Midbrain (tissue), 1 donor: ENCODE measurements at places on chromosomes 5 and 9.
A peak's percentile ranks its signal among the peaks of the same experiment; 100 is the strongest.

DNA sequence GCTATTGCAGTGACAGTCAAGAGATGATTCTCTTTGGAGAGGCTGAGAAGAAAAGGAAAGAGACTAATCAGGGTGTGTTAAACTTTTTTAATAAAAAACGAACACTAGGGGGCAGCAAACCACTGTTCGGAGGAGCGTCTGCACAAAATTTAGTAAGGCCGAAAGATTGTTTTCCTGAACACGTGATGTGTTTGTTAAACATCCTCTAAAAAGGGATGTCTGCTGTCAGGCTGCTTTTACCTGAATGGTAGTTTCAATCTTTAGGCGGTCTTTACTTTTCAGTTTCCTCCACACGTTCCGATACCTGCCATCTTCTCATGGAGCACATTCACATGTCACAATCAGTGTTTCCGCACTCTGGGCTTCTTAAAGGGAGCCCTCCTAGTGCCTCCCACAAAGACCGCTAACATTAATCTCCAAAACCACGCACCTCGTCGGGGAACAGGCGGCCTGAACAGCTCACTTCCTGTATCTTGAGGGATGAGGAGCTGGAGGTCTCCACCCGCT is 125.2 kb downstream of the GPBP1 start:
- DNase-seq = peak; percentile 80

DNA sequence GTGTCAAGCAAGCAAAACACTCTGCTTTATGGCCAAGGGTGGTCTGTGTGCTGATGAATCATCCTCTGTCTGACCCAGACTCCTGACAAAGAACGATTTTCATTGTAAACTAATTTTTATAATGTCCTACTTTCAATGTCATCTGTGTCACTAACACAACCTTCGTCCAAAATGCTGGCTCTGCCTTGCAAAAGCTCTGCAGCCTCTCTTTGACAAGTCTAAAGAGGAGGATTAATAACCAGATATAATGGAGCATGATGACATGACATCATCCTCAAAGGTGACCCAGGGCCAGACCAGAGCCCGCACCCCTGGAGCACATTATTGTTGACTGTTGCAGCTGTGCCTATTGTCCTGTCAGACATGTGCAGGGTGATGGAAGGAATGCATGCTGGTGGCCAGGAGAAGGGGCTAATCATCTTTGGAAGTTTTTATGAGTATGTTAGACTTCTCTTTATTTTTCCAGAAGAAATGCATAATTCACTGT is 589.4 kb downstream of the NR2F1-AS1 start:
- no peak for DNase-seq

GRCh38 chr9:35831040-35831439 is 2.0 kb downstream of the TMEM8B start:
- no peak for DNase-seq

GRCh38 chr9:99881769-99882168 is 24.7 kb upstream of the STX17 start:
- DNase-seq = no peak

- DNase-seq = no peak
Observed at GRCh38 chr5:90809311-90810056, 250.9 kb downstream of the ADGRV1 start.

DNA sequence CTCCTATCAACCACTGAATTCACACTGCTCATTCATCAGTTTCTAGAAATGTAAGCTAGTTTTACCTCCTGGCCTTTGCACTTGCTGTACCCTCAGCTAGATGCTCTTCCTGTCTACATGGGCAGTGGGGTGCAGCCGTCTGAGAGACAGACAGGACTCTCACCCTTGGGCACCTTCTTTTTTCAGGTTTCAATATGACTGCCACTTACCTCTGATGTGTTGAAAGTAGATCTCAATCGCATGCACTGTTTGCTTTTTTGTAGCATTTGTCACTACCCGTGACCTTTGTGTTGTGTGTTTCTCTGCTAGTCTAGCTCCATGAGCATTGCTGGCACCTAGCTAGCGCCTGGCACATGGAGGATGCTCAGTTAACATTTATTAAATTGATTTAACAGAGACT is 403.1 kb upstream of the TRPC7 start:
- no peak for DNase-seq

DNA sequence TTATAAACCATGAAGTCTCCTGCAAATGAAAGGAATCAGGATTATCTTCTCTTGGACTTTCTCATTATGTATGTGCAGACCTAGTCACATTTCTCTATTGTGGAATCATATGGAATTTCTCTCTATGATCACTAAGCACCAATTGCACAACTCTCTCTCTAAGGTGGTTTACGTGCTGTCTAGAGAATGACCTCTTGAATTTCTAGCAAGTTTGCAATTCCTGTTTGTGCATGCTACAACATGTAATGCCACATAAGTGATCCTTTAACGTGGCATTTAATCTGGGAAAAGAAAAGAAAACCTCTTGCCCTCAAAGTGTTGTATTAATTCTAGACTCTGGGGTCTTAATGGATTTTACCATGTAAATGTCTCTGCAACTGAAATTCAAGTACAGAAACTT is 5.0 kb upstream of the PPP2R2B start:
- DNase-seq = no peak

DNA sequence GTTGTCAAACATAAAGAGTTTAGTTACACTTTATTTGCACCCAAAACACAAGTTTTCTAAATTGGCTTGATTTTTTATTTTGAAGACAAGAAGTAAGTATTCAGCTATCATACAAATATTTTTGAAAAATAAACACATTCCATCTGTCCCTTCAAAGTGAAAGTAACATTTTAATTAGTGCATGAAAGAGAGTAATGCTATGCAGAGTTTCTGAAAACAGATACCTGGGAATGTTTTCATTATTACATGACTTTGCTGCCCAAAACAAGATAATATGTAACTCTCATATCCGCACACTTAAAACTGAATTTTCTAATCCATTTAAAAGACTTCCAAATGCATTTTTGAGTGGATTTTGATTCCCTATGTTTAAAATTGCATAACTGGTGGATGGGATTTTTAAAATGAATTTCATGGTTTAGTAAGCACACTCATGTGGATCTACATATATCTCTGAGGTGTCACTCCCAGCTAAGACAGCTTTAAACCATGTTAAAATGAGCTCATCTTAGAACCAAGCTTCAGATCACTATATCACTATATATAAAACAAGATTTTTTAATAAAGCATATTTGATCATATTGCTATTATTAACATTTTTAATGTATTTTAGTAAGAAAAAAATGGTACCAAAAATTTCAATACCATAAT is 127.5 kb downstream of the ATPSCKMT start:
- DNase-seq = no peak

DNA sequence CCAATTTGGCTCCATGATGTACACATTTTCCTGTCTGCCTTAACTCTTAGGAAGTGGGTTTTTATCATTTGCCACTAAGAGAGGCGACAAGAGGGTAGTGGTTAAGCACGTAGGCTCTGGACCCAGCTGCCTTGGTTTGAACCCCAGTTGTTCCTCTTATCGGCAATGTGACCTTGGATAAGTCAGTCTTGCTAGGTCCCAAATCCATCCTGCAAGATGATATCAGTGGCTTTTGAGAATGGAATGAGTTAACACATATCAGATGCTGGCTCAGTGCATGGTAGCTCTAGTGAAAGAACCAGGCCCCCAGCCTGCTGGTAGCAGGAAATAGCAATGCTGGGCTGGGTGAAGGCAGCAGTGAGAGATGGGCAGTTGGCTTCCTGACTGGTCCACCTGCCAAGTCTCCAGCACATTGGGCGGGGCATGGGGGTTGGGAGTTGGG is 72.5 kb downstream of the STK10 start:
- DNase-seq = no peak

DNA sequence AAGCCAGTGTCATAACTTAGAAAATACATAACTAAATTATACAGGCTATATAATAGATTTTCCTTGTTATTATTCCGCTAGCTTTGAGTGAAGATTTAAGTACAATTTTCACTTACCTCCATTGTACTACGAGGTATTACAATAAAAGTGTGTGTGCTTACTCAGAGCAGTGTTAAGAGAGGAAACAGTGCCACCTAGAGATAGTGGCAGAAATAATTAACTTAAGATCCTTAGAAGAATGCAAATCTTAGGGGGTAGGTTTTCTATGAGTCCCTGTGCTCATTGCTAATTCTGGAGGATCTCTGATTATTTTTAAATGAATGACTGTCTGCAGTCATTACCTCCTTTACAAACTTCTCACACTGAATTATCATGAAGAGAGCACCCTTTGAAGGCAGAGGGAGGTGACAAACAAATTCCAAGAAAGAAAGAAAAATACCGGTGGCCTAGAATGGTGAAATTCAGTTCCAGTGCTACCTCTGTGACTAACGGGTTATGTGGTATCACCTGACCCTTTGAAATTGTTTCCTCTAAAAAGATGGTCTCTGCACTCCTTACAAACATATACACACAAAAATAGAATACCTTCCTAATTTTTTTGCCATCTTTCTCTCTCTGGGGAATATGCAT is 379.8 kb downstream of the TRIM36 start:
- DNase-seq = peak; percentile 28

GRCh38 chr9:18985464-18985951 is 47.5 kb downstream of the SAXO1 start:
- no peak for DNase-seq

DNA sequence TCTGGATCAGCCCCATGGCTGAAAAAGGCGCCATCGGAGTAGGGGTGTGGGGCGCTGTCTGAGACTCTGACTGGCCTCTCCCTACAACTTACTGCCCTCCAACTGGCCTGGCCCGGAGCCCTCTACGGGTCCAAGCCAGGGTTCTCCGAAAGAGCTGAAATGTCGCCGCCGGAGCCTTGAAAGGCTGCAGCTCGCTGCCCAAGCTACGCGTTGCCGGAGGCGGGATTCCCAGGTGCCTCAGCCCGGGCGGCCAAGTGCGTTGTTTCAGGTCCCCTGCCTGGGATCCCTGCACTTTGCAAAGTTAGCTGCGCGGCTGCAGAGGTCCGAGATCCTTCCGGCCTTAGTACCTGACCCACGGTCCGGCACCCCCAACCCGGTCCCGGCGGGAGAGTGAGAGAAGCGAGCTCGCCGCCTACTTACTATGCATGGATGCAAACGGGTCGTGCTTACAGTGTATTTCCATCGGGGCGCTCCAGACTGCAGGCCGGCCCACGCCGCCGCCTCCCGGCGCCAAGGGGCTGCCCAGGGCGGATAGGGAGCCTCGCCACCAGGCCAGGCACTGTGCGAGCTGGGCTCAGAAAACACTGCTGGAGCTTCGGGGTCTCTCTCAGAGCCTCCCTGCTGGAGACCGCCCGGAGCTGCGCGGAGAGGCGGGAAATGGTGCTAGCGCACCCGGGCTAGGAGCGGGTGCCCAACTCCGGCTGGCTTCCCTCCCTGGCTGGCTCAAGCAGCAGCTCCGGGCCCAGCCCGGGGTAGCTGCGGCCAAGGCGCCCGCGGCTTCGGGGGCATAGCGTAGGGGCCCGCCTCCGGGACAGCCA is 7.7 kb downstream of the PAX5 start:
- no peak for DNase-seq

- DNase-seq = no peak
Observed at GRCh38 chr5:72849546-72849945, 33.1 kb downstream of the TNPO1 start.

- no peak for DNase-seq
Observed at GRCh38 chr9:76302543-76302942, 91.7 kb downstream of the RFK start.

DNA sequence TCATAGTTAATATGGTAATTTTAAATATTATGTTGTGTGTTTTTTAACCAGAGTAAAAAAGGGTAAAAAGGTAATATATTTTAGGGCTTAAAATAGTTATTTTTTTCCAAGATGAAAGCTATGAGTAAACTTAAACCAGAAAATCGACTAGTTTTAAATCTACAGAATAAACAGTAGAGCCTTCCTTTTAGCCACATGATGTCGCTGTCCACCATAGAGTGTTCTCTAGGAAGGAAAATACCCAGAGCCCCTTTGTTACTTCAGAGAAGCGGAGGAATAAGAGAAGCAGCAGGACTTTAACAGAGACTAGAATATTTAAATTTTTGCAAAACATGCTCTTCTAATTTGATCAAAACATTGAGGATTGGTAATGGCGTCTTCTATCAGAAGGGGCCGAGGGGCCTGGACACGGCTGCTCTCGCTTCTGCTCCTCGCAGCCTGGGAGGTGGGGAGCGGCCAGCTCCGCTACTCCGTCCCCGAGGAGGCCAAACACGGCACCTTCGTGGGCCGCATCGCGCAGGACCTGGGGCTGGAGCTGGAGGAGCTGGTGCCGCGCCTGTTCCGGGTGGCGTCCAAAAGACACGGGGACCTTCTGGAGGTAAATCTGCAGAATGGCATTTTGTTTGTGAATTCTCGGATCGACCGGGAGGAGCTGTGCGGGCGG is at the start of gene PCDHA2:
Gene PCDHA2, plus strand, starts transcription at position 258 of the 664 bp plus-strand sequence.
- peak; percentile 27 for DNase-seq

DNA sequence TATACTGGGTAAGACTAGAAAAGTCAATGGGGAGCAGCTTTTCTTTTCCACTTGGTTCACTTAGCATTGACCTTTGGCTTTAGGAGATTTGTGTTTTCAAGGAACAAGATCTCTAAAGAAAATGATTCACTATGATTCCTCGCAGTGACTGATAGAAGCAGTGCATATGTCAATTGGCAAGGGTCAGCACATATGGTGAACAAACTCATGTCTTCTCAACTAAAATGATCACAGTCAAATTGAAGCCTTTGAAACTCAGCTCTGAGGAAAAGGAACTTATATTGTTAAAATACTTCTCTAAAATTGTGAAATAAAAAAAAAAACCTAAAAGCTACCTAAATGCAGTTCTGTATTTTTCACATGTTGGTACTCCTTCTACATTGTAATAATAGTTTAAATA is 43.2 kb upstream of the IL7R start:
- DNase-seq = no peak

- no peak for DNase-seq
Observed at GRCh38 chr9:137421838-137422603, 941 bp downstream of the EXD3 start.

GRCh38 chr5:178223828-178224335 is 8.7 kb downstream of the PHYKPL start:
- no peak for DNase-seq

- no peak for DNase-seq
Observed at GRCh38 chr9:82153032-82153431, 164.5 kb downstream of the SPATA31D1 start.

DNA sequence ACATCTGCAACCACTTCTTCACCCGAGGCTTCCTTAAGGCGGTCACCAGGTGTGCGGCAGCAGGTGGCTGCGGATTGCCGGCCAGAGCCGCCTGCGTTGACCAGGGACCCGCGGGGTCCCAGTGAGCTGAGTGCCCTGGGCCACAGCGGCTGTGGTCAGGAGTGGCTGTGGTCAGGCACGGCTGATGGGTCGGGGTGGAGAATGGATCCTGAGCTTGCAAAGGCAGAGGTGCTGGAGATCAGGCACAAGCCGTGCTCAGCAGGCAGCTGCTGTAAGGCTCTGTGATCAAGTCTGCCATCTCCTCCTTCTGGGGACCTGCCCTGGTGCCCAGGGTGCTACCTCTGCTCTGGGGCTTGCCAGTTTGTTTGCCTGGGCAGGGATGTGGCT is 2.1 kb downstream of the UAP1L1 start:
- no peak for DNase-seq
